ENCODE measurements at places on chromosomes 11 and 22.

- DNase-seq, result no peak
Observed at GRCh38 chr11:131499199-131499598, 128.8 kb downstream of the NTM start.

DNA sequence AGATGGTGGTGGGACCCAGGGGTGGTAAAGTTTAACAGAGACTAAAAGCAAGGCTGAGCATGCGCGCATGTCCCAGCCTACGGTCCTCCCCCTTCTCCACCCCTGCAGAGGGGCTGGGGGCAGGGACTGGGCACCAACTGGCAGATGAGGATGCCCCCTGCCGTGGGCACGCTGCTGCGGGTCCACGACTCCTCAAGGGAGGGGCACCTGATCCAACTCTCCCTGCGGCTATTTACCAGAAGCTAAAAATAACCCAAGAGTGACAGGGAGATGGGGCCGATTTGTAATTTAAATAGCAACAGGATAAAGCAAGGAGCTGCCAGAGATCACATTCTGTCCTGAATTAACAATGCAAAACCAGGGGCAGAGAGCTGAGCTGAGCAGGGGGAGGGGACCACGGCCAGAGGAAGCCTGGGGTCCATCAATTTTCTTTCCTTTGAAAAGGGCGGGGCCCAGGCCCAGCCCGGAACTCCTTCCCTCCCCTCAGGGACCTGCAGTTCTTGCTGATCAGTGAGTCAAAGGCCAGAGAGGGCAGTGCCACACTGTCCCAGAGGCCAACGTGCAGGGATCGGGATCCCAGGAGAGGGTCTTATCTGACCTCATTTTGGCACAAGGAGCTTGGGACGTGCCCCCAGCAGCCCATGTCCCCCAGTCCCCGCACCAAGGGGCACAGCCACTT, 8.1 kb upstream of the DGKZ start:
- DNase-seq, result no peak

GRCh38 chr11:8234910-8235309, 28.8 kb downstream of the LMO1 start:
- DNase-seq, result no peak

GRCh38 chr11:17258670-17259069, 17.9 kb upstream of the NUCB2 start:
- DNase-seq, result no peak

GRCh38 chr11:115659061-115659963, 155.1 kb upstream of the CADM1 start:
- DNase-seq, result no peak

- DNase-seq, result no peak
Observed at GRCh38 chr11:118892514-118892913, 8.8 kb downstream of the CXCR5 start.

GRCh38 chr11:36822829-36823228, 224.8 kb upstream of the RAG2 start:
- DNase-seq, result no peak

DNA sequence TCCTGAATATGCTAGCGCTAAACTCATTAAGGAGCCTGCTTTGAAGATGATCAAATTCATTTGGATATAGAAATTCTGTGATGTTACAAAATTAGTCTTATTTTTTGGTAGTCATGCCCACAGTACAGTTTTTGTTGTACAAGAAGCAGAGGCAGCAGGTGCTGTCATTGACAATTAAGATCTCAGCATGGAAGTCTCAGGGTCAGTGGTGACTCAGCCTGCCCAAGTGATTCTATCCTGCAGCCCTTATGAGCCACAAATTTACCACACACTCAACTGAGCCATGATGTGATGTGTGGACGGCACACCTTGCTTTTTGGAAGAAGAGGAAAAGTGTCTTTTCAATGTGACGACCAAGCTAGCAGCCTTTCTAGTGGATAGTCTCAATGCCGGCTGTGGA, 153.6 kb upstream of the SORL1-AS1 start:
- DNase-seq, result no peak

- no peak for DNase-seq
Observed at GRCh38 chr11:126542334-126543015, 187.0 kb downstream of the ST3GAL4 start.

DNA sequence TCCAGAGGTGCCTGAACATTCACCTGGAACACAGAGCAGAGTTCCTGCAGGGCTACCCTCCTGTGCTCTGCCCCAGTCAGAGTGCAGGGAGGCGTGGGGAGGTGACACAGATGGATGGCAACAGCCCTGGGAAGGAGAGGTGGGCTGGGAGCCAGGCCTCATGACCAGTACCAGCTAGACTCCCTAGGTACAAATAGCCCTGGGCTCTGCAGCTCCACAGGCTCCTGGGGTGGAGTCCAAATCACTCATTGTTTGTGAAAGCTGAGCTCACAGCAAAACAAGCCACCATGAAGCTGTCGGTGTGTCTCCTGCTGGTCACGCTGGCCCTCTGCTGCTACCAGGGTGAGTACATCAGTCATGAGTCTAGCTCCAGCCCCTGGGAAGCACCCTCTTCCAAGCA, at the start of gene SCGB1D2:
SCGB1D2 (plus strand) TSS at position 219 of the 400 bp plus-strand sequence; CDS start at position 288, 69 bp downstream.
- DNase-seq, result no peak

- DNase-seq, result no peak
Observed at GRCh38 chr11:24855951-24856350, 359.1 kb downstream of the LUZP2 start.

DNA sequence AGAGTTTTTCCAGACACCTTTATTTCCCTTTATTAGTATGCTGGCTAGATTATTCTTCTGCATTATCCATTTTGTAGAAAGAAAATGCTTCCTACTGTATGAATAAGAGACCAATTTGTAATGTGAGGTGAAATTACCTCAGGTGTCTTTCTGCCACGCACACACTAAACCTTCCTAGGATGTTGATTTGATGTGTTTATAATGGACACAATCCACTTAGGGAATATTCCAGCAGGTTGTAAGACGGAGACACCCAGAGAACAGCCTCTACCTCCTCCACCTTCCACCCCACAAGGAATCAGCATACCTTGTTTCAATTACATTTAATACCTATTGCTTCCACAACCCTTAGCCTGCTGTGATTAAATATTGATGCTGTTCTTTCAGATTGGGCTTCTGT, 379.1 kb upstream of the KIRREL3 start:
- DNase-seq, result no peak

DNA sequence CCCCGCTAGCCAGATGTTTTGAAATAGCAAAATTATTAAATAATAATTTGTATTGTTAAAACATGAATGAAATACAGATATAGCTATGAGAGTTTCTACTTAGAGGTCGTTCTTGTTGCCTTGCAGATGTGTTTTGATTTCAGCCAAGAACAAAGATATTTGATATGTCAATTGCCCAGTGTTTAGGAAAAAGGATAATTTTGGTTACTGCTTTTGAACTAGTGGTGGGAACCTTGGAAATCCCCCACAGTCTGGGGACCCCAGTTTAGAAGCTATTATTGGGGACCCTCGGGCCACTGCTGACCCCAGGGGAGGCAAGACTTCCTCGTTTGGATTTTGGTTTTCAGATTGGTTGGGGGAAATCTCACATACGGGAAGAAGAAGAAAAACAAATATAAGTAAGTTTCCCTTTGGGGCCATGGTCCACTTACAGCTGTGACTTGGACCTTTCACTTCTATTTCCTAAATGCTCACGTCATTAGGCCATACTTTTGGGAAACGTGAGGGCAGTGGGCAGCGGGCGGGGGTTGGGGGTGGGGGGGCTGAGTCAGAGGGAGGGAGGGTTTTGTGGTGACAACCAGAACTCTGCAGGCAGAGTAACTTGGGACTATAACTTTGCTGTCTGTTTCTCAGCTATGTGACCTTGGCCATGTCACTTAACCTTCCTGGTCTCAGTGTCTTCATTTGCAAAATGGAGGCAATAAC, 37.0 kb downstream of the LDLRAD3 start:
- DNase-seq, result no peak

GRCh38 chr22:39932918-39933649, 27.1 kb upstream of the TMA7B start:
- DNase-seq, result peak; percentile 39

GRCh38 chr11:121930004-121930965, 185.7 kb downstream of the BLID start:
- DNase-seq, result no peak

- no peak for DNase-seq
Observed at GRCh38 chr11:109590782-109591181, 168.8 kb downstream of the C11orf87 start.

- no peak for DNase-seq
Observed at GRCh38 chr22:44535362-44536095, 37.5 kb upstream of the RTL6 start.

DNA sequence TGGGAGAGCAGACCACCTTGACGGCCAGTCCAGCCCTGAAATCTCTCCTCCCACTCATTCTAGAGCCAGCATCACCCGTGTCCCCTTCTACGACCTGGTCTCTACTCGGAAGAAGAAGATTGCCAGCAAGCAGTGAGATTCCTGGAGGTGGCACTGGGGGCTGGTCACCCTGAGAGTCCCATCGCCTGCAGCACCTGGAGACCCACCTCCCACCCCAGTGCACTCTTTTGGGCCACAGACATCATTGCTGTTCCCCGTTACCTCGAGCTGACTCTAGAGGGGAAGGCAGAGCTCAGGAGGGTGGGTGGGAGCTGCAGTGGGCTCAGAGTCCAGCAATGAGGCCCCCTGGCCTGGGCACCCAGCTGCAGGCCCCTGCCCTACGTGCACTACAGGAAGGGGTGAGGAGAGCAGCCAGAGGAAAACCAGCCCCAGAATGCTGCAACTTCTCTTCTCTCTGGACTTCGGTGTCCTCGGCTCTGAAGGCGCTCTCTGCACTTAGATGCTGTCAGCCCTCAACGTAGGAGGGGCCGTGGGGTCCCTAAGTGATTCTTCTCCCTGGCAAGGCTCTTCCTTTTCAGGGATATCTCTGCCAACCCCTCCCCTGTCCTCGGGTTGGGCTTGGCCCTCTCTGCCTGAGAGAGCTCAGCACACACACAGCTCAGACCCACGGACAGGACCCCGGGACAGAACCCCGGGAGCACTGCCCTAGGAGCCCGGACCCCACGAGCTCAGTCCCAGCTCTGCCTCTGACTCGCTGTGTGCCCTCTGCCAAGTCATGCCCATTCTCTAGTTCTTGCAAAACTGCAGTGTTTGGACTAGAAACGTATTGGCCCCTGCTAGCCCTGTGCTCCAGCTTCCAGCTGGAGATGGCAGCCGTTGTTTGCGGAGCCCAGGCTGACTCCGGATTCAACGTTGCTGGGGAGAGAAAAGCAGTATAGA, 31.3 kb downstream of the CYTH4 start:
- no peak for DNase-seq

- DNase-seq, result peak; percentile 48
Observed at GRCh38 chr11:119709638-119710346, 19.2 kb downstream of the NECTIN1 start.

- DNase-seq, result no peak
Observed at GRCh38 chr11:129992161-129992944, 10.3 kb downstream of the PRDM10 start.

GRCh38 chr11:86802601-86803051, 2.3 kb downstream of the PRSS23 start:
- no peak for DNase-seq

- no peak for DNase-seq
Observed at GRCh38 chr22:36026741-36027140, 1.9 kb downstream of the RBFOX2 start.

DNA sequence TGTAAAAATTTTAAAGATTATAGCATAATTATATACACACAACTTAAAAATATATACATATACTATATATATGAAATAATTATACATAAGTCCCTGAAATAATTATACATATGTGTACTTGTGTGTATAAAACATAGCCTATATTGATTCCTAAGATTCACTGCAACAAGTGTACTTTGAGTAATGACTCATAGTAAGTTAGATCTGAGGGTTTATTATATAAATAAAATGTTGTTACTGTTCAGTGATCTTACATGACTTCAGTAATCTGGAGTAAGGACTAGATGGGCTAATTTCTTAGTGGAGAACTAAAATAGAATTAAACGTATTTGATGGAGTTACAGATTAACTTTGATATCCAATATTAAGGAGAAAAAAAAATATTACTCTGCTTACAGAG, 350.5 kb downstream of the CNTN5 start:
- no peak for DNase-seq

DNA sequence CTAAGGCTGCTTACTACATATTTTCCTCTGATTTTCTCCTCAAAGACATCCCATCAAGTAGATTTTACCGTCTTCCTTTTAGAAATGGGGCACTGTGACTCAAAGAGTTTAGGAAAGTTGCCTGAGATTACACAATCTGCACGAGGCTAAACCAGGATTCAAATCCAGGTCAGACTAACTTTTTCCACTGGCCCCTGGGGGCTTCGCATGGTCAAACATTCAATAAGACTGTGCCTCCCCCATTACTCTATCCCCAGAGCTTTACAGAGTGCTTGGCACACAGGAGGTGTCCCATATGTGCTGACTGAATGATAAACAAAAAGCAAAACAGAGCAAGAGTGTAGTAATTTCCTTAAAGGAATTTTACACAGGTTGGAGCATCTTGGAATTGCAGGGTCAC, 118.1 kb upstream of the TEAD1 start:
- DNase-seq, result no peak

- DNase-seq, result no peak
Observed at GRCh38 chr11:86219311-86220193, 25.0 kb upstream of the EED start.

GRCh38 chr22:29740216-29740615, 20.4 kb downstream of the CABP7 start:
- no peak for DNase-seq

DNA sequence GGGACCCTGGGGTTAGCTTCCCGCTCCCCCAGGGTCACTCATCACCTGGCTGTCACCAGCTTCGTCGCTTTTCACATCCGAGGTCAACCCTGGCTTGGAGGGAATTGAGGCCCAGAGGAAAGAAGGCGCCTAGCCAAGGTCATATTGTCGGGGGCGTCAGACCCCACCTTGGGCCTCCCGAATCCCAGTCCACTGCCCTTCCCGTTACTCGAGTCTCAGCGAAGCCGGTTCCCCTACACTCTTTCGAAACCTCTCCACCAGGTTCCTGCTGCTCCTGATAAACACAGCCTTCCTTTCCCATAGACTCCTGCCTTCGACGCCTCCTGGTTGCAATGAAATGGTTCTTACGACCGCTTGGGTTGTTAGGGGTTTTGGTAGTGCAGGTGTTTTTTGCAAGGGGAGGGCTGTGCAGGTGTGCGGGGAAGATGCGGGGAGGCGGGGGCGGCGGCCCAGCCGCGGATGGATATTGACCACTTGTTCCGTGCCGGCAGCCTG, 642 bp downstream of the NAA40 start:
- DNase-seq, result no peak

- DNase-seq, result no peak
Observed at GRCh38 chr11:69700278-69701140, 3.3 kb downstream of the FGF19 start.

GRCh38 chr11:73965076-73965763, 14.4 kb downstream of the DNAJB13 start:
- no peak for DNase-seq

All from GM19239 (cell line).